HCT116 (cell line): ENCODE measurements at places on chromosomes 2 and 18.

- H3K27ac ChIP-seq, result no peak overlapping the region
- no peaks in the 10 kb centered on the region for H3K36me3 ChIP-seq
- H3K27me3 ChIP-seq, result no peaks in the 10 kb centered on the region
- no peak for DNase-seq
These were observed 161.1 kb upstream of the PKDCC start for GRCh38 chr2:41886757-41887156.

DNA sequence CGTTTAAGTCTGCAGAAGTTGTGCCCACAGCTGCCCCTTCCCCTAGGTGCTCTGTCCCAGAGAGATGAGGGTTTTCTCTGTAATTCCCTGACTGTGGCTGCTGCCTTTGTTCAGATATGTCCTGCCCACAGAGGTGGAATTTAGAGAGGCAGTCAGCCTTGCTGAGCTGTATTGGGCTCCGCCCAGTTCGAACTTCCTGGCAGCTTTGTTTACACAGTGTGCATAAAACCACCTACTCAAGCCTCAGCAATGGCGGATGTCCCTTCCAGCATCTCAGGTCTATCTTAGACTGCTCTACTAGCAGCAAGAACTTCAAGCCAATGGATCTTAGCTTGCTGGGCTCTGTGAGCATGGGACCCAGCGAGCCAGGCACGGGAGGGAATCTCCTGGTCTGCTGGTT is 48.1 kb downstream of the LHCGR start:
- no peaks in the 10 kb centered on the region for H3K36me3 ChIP-seq
- H3K27me3 ChIP-seq, result peaks cover 25% of the 10 kb centered on the region
- H3K4me3 ChIP-seq, result no peak overlapping the region
- DNase-seq, result no peak

GRCh38 chr2:70123051-70123828 is 36.0 kb downstream of the PCBP1 start:
- H3K27ac ChIP-seq, result peak overlapping the region; percentile 87
- H3K27me3 ChIP-seq, result no peaks in the 10 kb centered on the region
- DNase-seq, result no peak
- H3K4me1 ChIP-seq, result peaks cover 45% of the 10 kb centered on the region

GRCh38 chr2:104502901-104503300 is 351.0 kb upstream of the POU3F3 start:
- no peaks in the 10 kb centered on the region for H3K4me1 ChIP-seq
- H3K36me3 ChIP-seq, result no peaks in the 10 kb centered on the region
- no peak for DNase-seq
- no peak overlapping the region for H3K27ac ChIP-seq
- no peak overlapping the region for H3K4me3 ChIP-seq
- no peaks in the 10 kb centered on the region for H3K27me3 ChIP-seq

- DNase-seq, result no peak
- no peak overlapping the region for H3K4me3 ChIP-seq
- H3K4me1 ChIP-seq, result no peaks in the 10 kb centered on the region
These were observed 23.2 kb downstream of the PIAS2 start for GRCh38 chr18:46894124-46894523.

DNA sequence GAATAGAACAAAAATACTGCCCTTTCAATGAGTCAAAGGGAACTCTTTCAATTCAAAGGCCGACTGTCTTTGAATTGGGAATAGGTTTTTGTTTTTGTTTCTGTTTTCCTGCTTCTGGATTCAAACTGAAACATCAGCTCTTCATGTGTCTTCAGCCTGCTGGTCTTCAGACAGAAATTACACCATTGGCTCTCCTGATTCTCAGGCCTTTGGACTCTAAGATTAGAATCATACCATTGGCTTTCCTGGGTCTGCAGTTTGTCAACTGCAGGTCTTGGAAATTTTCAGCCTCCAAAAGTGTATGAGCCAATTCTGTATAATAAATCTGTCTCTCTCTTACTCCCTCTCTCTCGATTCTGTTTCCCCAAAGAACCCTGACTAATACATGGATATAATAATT is 31.1 kb downstream of the CTLA4 start:
- H3K4me3 ChIP-seq, result no peak overlapping the region
- no peak for DNase-seq
- no peaks in the 10 kb centered on the region for H3K36me3 ChIP-seq
- H3K27me3 ChIP-seq, result no peaks in the 10 kb centered on the region

DNA sequence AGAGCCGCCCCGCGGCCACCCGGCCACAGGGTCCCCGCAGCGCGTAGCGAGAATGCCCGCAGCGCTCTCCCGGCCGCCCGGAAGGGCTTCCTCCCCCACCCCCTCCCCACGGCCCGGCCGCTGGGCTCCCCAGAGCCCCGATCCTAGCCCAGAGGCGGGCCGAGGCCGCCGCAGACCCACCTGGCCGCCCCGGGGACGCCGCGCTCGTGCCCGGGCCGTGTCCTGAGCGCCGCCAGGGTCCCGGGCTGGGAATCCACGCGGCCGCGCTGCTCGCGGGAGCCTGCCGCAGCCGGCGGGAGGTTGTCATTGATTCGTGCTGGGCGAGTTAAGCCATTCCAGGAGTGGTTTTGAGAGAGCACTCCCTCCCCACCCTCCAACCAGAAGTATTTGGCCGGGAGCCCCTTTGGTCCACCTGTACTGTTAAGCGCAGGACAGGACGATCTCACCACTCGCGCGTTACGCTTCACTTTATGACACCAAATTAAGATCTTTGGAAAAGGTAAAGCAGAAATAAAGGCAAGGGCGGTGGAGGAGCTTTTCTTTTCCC is 206.4 kb upstream of the SMAD2 start:
- H3K27ac ChIP-seq, result peak overlapping the region; percentile 23; the same call in 1 of the 2 replicates
- no peak for DNase-seq
- peak overlapping the region; percentile 69 for H3K4me3 ChIP-seq

- no peak overlapping the region for H3K4me3 ChIP-seq
- H3K27ac ChIP-seq, result no peak overlapping the region
- H3K4me1 ChIP-seq, result no peaks in the 10 kb centered on the region
- H3K27me3 ChIP-seq, result no peaks in the 10 kb centered on the region
- no peaks in the 10 kb centered on the region for H3K36me3 ChIP-seq
- DNase-seq, result no peak
These were observed 488.5 kb upstream of the NRP2 start for GRCh38 chr2:205193836-205194228.

GRCh38 chr18:52694804-52695203 is 354.8 kb downstream of the DCC start:
- DNase-seq, result no peak
- H3K4me3 ChIP-seq, result no peak overlapping the region
- no peaks in the 10 kb centered on the region for H3K36me3 ChIP-seq
- H3K27me3 ChIP-seq, result no peaks in the 10 kb centered on the region

GRCh38 chr2:25521665-25522387 is 151.6 kb downstream of the DTNB start:
- no peaks in the 10 kb centered on the region for H3K4me1 ChIP-seq
- H3K27ac ChIP-seq, result no peak overlapping the region
- H3K27me3 ChIP-seq, result no peaks in the 10 kb centered on the region
- no peak overlapping the region for H3K4me3 ChIP-seq

DNA sequence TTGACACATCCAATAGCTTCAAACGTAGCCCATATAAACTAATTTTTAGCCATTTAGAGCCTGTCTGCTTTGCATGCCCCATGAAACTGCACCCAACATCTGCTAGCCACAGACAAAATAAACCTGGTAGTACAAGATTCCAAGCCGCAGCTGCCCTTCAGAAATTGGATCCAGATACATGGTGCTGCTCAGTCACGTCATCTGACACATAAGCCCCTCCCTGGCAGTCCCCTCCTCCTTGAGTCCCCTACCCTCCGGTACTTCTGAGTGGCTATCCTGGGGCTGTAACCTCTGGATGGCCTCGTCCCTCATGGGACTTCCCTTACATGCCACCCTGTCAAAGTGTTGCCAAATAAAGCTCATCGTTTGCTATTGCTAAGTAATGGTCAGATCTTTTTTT is 33.8 kb downstream of the PROC start:
- no peak overlapping the region for H3K4me3 ChIP-seq
- H3K27ac ChIP-seq, result no peak overlapping the region
- DNase-seq, result no peak
- H3K27me3 ChIP-seq, result no peaks in the 10 kb centered on the region

DNA sequence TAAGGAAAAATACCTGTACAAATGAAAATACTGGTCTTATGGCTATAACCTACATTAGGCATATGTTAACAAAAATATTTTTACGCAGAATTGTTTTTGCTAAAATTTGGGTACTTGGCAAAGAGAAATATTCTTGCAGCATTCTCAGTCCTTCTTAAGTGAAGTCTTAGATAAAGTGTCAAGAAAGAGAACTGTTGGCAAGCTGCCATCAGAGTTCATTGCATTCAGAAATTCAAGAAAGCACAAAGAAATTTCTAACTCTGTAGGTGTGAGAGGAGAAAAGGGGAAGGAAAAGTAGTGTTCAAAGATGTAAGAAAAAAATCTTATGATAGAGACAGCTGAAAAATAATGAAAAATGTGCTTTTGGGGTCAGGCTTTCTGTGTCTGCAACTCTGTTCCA is 86.7 kb downstream of the IRS1 start:
- no peak overlapping the region for H3K27ac ChIP-seq
- H3K4me3 ChIP-seq, result no peak overlapping the region
- DNase-seq, result no peak
- H3K4me1 ChIP-seq, result 0 out of 2 replicates have a peak, but pooled peaks cover 4% of the 10 kb centered on the region
- H3K36me3 ChIP-seq, result no peaks in the 10 kb centered on the region

- peaks cover 15% of the 10 kb centered on the region for H3K4me1 ChIP-seq
- peak overlapping the region; percentile 16; the same call in 1 of the 2 replicates for H3K27ac ChIP-seq
- H3K36me3 ChIP-seq, result no peaks in the 10 kb centered on the region
These were observed 1.5 kb downstream of the HES6 start for GRCh38 chr2:238238311-238238765.

DNA sequence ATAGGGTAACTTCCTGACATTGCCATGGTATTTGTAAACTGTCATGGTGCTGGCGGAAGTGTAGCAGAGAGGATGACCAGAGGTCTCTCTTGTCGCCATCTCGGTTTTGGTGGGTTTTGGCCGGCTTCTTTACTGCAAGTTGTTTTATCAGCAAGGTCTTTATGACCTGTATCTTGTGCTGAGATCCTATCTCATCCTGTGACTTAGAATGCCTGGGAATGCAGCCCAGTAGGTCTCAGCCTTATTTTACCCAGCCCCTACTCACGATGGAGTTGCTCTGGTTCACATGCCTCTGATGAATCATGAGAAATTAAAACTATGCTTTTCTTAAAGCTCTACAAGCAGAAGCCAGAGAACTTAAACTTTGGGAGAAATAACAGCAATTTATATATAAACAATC is 12.7 kb upstream of the NFU1 start:
- no peak overlapping the region for H3K4me3 ChIP-seq
- H3K27ac ChIP-seq, result no peak overlapping the region
- H3K4me1 ChIP-seq, result no peaks in the 10 kb centered on the region
- DNase-seq, result no peak
- H3K27me3 ChIP-seq, result no peaks in the 10 kb centered on the region

- no peak for DNase-seq
- no peak overlapping the region for H3K4me3 ChIP-seq
- H3K27ac ChIP-seq, result no peak overlapping the region
- no peaks in the 10 kb centered on the region for H3K27me3 ChIP-seq
- no peaks in the 10 kb centered on the region for H3K36me3 ChIP-seq
These were observed 1.7 kb upstream of the DYSF start for GRCh38 chr2:71451705-71452104.

DNA sequence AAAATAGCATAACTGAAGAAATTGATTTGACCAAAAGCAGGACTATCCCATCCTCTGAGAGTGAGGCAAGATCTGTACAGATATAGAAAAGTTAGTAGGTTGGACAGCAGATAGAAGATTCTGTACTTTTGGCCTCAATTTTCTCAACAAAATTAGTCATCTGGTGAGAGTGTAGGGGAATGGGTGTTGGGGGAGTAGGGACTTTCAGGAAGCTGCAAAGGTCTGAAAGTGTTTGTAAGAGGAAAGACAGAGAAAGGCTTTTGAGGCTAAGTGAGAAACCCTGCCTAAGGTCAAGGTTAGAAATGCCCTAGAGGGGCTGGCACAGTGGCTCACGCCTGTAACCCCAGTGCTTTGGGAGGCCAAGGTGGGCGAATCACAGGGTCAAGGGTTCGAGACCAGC is 40.3 kb downstream of the DAPL1 start:
- DNase-seq, result no peak
- no peaks in the 10 kb centered on the region for H3K27me3 ChIP-seq
- H3K36me3 ChIP-seq, result no peaks in the 10 kb centered on the region
- H3K4me3 ChIP-seq, result no peak overlapping the region
- H3K27ac ChIP-seq, result no peak overlapping the region

GRCh38 chr2:3135676-3136075 is 241.9 kb downstream of the EIPR1 start:
- no peaks in the 10 kb centered on the region for H3K36me3 ChIP-seq
- no peaks in the 10 kb centered on the region for H3K4me1 ChIP-seq
- no peak for DNase-seq
- H3K27ac ChIP-seq, result no peak overlapping the region
- H3K4me3 ChIP-seq, result no peak overlapping the region

DNA sequence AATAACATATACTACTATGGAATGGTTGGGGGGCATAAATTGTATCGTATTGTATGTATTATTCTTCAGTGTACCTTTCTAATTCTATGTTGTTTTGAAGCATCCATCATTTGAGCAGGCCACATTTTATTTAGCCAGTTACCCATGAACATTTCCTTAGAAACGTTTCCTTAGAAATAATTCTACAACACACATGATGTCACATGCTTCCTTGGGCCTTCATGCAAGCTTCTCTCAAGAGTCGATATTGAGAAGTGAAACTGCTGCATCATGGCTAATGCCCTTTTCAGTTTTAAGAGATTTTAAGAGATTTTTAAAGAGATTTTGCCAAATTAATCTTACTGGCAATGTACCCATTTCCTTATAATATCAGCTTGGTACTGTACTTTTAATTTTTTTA is 63.9 kb downstream of the ALPK2 start:
- no peak overlapping the region for H3K4me3 ChIP-seq
- no peaks in the 10 kb centered on the region for H3K4me1 ChIP-seq

DNA sequence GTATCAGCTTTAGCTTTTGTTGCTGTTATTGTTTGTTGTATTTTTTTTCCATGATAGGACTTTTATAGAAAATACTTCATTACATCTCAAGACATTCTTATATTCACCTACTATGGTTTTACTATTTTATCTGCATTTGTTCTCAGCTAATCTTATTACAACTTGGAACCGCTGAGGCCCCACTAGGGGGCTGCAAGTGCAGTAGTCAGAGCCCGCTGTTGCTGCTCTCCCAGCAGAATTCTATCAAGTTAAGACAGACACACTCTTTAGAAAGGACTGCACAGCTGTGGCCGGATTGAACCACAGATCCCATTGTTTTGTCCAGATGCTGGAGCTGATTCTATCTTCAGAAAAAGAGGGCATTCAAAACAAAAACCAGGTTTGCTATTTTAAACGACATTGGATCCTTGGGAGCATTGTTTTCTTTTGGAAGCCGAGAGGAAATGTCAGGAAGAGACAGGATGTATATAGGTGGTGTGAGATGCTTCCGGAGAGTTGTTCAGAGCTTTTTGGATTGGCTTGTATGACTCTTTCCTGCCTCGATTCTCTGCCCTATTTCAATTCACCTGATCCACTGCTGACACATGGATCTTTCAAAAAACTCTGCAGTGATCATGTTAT is 105.7 kb upstream of the GAREM1 start:
- DNase-seq, result no peak
- H3K27me3 ChIP-seq, result peaks cover 36% of the 10 kb centered on the region
- H3K4me3 ChIP-seq, result no peak overlapping the region
- H3K4me1 ChIP-seq, result no peaks in the 10 kb centered on the region
- no peak overlapping the region for H3K27ac ChIP-seq

- no peaks in the 10 kb centered on the region for H3K36me3 ChIP-seq
- no peak for DNase-seq
- no peaks in the 10 kb centered on the region for H3K27me3 ChIP-seq
- H3K4me3 ChIP-seq, result no peak overlapping the region
- H3K4me1 ChIP-seq, result no peaks in the 10 kb centered on the region
These were observed 238.2 kb upstream of the RBMS1 start for GRCh38 chr2:160731856-160732255.
